ENCODE measurements at places on chromosomes 4 and X.

GRCh38 chr4:7428261-7429068 is 6.3 kb downstream of the PSAPL1 start:
- DNase-seq: no peak

GRCh38 chrX:39716802-39717540 is 380.8 kb downstream of the BCOR start:
- no peak for DNase-seq

GRCh38 chrX:120136840-120137239 is 21.1 kb upstream of the RHOXF1 start:
- DNase-seq: no peak

DNA sequence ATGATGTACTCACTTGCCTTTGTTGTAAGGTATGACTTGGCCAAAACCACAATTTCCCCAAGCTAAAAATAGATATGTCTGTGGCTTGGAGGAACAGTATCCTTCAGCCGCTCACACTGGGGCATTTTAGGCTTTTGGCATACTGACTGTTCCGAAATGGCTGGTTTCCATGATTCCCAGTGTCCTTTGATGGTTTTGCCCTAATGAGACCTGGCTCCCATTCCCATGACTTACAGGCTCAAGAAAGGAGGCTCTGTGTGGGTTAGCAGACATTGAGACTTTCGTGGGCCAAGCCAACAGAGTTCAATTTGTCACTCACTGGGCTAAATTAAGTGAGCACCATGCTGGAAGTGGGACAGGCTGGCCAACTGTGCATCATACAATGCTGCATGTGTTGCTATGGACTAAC is 150.6 kb downstream of the CEP135 start:
- DNase-seq: no peak

DNA sequence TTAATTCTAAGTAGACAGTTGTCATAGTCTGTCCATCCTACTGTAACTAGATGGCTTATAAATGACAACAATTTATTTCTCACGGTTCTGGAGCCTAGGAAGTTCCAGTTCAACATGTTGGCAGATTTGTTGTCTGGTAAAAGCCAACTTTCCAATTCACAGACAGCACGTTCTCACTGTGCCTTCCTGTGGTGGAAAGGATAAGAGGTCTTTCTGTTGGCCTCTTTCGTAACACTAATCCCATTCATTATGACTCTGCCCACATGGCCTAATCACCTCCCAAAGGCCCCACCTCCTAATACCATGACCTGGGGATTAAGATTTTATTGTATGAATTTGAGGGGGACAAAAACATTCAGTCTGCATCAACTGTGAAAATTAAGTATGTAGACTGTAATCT is 83.2 kb downstream of the GALNTL6 start:
- no peak for DNase-seq
